ENCODE measurements at places on chromosomes 7 and 10. TPM values are rescaled to one million over a fixed set of nuclear protein-coding genes. Genes with fewer than 3 reads are reported as not detected.

DNA sequence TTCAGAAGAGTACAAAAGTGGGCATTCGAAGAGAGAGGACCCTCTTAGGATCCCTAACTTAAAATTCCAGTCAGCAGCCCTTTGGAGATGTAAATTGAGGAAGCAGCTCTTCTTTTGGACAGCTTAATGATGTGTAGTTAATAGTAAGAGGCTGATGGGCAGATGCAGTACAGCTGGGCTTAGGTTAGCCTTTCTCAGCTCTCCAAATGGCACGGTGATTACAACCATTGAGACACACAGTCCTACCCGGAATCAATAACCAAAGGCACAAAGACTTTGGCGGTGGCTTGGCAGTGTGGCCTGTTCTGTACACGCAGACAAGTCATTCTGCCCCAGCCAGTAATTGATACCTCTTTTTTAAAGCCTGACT lies 26.8 kb downstream of the GAD2 start:
- DNase-seq = no peak

DNA sequence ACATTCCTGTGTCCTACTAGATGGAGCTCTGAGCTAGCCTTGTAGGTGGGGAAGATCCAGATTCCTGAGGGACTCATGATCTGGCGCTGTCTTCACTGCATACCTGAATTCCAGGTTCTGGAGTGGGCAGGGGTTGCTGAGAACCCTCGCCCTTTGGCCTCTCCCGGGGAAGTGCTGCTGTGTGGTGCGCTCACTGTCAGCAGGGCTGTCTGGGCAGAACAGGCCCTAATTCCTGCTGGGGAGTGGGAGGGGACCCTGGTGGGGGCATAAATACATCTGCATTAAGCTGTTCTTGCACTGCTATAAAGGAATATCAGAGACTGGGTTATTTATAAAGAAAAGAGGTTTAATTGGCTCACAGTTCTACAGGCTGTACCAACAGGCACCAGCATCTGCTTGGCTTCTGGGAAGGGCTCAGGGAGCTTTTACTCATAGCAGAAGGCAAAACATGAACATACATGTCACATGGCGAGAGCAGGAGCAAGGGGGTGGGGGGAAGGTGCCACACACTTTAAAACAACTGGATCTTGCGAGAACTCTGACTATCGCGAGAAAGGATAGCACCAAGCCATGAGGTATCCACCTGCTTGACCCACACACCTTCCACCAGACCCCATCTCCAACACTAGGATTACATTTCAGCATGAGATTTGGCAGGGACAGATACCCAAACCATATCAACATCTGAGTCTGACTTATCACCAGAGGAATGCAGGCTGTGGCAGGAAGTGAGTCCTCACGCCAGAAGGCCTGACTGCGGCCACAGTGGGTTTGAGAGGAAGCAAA lies 115.0 kb downstream of the ADCY1 start:
- DNase-seq = no peak

GRCh38 chr10:43064331-43065075 lies 12.4 kb upstream of the RET start:
- DNase-seq = no peak

Gene TET1
- total RNA-seq = 10.6 TPM

DNA sequence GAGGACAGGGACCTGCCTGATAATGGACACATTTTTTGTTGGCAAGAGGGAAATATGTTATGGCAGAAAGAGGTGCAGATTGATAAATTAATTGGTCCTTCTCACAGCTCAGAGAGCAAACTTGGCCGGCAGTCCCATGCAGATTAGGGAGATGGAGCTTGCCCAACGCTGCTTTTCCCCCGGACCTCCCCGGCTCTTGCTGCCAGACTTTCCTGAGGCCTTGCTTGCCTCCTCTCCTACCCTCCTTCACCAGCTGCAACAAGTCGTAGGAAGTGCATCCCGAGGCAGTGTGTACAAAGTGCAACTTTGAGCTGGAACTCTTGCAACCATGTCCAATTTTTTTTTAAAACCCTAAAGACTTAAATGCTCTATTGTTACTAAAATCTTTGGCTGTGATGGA lies 215.5 kb downstream of the LRMDA start:
- DNase-seq = no peak

DNA sequence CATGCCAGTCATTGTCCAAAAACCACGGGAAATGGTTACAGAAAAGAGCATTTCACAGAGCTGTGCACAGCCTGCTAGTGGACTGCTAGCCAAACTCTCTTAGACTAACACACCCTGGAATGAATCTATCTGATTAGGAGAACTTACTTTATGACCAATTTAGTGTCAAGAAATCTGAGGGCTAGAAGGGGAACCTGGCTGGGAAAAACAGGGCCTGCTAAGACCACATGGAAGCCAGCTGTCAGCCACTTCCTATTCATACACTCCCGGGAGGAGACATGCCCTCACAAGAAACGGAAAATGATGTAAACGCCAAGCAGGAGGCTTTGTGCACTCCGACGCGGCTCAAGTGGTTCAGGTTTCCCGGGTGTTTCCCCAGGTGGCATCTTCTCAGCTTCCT lies 54.8 kb downstream of the MPP7 start:
- DNase-seq = no peak

DNA sequence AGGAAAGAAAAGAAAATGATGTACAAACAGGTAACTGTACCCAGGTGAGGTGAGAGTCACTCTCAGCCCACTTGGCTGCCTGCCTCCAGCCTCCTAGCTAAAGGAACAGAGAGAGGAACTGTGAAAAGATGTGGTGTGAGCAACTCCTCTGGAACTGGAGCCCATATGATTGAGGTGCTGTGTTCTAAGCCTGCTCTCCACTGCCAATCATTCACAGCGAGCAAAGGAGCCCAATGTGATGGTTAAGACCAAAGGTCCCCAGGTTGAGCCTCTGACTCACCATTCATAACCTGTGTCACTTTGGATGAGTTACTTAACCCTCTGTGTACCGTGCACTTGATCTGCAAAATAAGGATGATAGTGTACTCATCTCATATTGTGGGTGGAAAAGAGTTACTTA lies 868.1 kb upstream of the AUTS2 start:
- no peak for DNase-seq

DNA sequence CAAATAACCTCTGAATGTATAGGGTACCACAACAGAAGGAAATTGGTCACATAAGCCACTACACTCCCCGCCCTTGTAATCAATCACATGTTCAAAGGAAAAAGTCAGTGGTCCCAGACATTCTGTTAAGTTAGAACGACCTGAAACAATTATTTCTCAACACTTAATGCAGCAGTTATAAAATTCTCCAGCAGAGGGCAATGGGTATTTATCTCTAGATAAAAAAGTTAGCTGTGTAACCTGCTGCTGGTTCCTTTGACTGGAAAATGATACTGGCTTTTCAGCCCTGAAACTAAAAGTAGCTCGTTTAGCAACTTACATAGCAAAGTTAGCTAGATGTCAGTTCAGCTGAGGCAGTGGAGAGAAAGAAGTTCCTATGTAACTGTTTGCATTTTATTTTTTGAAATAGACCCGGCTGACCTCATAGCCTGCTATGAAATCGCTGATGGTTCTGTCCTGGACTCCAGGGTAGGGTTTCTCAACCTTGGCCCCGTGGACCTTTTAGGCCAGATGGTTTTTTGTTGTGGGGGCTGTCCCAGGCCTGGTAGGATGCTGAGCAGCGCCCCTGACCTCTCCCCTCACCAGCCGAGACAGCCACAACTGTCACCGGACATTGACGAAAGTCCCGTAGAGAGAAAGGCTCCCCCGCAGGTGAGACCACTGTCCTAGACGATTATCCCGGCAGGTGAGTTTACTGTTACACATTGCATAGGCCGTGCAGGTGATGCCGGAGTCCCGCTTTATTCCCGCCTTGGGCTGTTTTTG lies 40.2 kb upstream of the PROSER2 start:
- no peak for DNase-seq

GRCh38 chr10:73905256-73906020 lies 5.5 kb upstream of the PLAU start:
- no peak for DNase-seq

DNA sequence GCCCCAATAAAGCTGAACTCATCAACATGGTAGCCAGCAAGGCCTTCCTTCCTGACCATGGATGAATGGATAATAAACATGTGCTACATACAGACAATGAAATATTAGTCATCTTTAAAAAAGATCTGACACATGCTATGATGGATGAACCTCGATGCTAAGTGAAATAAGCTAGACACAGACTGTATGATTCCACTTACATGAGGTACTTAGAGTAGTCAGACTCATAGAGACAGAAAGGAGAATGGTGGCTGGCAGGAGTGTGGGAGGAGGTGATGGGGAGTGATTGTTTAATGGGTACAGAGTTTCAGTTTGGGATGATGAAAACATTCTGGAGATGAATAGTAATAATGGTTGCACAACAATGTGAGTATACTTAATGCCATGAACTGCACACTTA lies 114.1 kb upstream of the SORCS3 start:
- no peak for DNase-seq

Gene GPR37
- total RNA-seq = not detected

Gene PRSS37
- not detected for total RNA-seq

Gene MASTL
- 7.8 TPM for total RNA-seq

Data from thyroid gland (tissue), 4 donors.